ENCODE measurements at places on chromosomes 16 and 17. TPM values are rescaled to one million over a fixed set of nuclear protein-coding genes. Genes with fewer than 3 reads are reported as not detected.
A peak's percentile ranks its signal among the peaks of the same experiment; 100 is the strongest.

DNA sequence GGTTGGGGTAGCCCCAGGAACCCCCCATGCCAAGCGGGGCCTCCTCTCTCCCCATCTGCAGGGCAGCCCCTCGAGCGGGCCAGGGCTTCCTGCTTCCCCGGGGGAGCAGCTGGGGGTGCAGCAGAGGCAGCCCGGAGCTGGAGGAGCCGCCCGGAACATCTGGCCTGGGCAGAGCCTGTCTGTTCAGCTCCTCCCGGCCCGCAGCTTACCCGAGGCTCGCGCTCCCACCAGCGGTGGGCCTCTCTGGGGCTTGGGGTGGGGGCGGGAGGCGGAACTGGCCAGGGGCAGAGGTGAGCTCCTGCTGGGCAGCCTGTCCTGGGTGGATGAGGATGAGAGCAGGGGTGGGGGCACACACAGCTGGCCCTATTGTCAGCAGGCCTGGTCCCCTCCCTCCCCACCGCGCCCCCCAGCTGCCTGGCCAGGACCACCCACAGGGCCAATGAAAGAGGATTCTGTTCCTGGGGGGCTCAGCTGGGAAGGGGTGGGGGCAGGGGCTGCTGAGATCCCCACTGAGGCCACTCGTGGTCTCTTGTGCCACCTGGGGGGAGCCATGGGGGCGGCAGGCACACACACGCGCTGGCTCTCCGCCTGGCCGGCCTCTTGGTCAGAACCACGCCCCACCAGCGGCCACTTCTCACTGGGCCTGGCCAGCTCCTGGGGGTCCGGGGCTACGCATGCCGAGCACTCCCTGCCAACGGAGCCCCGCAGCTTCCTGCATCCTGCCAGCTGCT lies 34.7 kb downstream of the BAHCC1 start:
- no peak for DNase-seq

- no peak for DNase-seq
These were observed 89.4 kb upstream of the TNRC6C start for GRCh38 chr17:77869041-77869599.

DNA sequence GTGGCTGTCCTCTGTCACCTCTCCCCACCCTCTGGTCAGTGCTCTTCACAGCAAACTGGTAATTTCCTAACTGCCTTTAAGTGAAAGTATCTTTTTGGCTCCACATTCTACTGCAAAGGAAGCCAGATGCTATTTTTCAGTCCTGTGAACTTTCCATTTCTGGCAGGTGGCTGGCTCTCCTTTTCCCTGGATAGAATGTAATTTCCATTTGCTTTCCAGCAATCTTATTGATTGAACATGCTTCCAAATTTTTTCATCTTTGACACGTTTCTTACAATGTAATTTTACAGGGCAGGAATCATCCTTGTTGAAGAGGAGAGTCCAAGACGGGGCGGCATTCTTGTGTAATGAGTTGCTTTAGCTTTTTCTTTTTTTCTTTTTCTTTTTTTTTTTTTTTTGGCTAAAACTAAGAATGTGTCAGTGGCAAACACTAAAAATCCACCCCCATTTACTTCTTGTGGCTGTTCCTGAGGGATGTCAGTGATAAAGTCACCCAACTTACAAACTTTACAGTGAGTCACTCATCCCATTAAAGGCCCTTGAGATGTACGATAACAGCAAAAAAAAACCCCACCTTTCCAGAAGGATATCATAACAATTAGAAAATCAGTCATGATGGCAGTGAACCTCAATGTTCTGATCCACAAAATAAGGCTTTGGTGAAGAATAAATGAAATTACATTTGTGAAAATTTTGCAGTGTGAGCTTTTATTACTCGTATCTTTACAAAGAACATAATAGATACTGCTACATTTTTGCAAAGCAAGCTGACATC lies 29.4 kb upstream of the PRKCA start:
- peak; percentile 76 for DNase-seq

- DNase-seq = no peak
These were observed 7.4 kb downstream of the CMIP start for GRCh38 chr16:81451753-81452680.

GRCh38 chr17:10082795-10083194 lies 115.6 kb downstream of the GAS7 start:
- no peak for DNase-seq

GRCh38 chr17:16961792-16962191 lies 10.1 kb downstream of the TNFRSF13B start:
- DNase-seq = no peak

DNA sequence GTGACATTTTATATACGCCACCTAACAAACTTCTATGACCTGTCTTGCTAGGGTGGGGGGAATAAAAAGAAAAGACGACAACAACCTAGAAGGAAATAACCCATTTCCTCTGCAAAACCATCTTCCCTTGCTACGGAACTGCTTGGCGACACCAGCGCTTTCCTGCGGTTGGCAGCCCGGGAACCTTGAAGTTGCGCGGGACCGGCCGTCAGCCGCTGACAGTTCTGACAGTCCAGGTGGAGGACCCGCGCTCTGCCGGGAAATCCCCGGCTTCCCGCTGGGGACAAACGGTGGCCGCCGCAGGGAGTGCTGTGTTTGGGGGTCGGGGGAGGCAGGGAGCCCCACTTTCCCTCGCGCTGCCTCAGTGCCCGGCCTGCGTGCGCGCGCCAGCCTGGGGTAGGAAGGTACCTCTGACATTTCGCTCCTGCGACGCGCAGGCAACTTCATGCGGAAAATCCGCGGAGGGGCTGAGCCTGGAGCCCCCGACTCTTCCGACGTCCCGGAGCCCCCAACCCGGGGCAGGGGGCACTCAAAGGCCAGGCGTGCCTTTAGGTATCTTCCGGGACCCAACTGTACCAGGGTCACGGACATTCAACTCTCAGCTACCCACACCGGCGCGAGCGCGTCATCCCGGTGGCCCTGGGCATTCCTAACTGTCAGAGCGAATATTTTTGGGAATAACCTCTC lies 516 bp downstream of the SLC16A6 start:
- peak; percentile 38 for DNase-seq

- no peak for DNase-seq
These were observed 3.3 kb downstream of the CFAP20 start for GRCh38 chr16:58125781-58126335.

GRCh38 chr16:84042879-84043485 lies 387 bp upstream of the SLC38A8 start:
- no peak for DNase-seq

DNA sequence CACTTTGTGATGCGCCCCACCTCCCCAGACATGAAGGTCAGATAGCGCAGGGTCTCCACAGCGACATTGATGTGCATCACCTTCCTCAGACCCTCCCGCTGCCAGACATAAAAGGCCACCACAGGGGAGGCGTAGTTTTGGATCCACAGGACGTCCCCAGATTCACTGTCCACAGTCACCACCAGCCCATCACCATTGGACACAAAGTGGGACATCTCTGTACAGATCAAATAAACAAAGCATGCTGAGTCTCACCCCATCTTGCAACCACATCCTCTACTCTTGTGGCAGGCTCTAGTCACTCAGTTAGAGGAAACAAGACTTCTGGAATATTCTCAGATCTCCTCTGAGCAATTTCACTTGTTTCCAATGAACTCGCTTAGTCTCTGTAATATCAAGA lies 46.3 kb upstream of the ICAM2 start:
- no peak for DNase-seq

GRCh38 chr17:21376081-21376758 lies at the start of gene KCNJ12:
Gene KCNJ12 (plus strand): TSS chr17:21376357. CDS start chr17:21415343, 38,986 bp downstream.
- no peak for DNase-seq

DNA sequence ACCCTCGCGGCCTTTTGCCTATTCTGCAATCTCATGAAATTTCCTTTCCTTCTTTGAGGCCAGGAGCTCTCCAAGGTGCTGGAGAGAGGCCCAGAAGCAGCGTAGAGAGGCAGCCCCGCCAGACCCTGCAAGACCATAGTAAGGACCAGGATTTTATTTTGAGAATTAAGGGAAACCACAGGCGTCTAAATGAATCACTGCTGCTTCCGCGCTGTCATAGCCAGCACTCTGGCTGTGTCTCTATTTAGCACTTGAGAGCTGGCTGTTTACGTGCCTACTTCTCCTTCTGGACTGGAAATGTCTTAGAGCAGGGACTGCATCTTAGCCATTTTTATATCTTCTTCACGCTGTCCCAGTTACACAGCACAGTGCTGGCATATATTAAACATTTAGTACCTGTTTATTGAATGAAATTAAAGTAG lies 37.6 kb upstream of the PIRT start:
- no peak for DNase-seq

DNA sequence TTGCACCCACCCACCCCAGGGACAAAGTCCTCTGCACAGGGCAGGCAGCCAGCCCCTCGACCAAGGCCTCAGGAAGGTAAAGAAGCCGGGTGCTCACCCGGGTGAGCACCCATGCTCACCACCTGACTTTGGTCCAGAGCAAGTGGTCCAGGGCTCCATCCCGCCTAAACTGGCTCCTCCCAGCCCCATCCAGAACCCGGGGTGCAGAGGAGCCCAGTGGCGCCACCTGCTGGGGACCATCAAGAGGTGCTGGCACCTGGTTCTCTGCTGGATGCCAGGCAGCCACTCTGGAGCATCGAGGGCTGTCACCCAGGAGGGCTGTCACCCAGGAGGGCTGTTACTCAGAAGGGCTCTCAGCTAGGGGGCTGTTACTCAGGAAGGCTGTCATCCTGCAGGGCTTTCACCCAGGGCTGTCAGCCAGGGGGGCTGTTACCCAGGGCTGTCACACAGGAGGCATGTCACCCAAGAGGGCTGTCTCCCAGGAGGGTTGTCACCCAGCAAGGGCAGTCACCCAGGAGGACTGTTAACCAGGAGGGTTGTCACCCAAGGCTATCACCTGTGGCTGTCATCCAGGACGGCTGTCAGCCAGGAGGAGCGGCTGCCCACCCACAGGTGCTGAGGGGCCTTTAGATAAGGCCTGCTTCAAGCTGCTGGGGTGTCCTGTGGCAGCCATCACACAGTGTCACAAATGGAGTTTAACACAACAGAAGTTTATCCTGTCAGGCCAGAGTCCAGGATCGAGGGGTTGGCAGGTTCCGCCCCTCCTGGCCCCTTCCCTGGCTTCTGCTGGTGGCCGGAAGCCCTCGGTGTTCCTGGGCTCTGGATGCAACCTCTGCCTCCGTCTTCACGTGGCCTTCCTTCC lies 98.5 kb downstream of the TNFRSF13B start:
- DNase-seq = peak; percentile 32

GRCh38 chr16:67917852-67918236 lies 13.8 kb downstream of the CTRL start:
- no peak for DNase-seq

DNA sequence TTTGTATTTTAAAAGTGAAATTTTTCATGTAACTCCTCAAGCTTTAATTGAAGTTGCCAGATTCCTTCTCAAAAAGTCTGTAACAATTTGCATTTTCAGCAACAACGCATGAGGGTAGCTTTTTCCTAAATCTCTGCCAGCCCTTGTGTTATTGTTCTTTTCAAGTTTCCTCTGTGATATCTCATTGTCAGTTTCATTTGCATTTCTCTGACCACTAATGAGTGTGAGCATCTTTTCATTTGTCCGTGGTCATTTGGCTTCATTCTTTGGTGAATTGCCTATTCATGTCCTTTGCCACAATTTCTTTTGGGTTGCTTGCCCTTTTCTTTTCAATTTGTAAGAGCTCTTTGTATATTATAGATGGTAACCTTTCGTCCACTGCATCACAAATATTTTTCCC lies 68.0 kb upstream of the NKD1 start:
- DNase-seq = no peak

GRCh38 chr17:58332778-58333735 lies 4.5 kb upstream of the TSPOAP1 start:
- DNase-seq = no peak

DNA sequence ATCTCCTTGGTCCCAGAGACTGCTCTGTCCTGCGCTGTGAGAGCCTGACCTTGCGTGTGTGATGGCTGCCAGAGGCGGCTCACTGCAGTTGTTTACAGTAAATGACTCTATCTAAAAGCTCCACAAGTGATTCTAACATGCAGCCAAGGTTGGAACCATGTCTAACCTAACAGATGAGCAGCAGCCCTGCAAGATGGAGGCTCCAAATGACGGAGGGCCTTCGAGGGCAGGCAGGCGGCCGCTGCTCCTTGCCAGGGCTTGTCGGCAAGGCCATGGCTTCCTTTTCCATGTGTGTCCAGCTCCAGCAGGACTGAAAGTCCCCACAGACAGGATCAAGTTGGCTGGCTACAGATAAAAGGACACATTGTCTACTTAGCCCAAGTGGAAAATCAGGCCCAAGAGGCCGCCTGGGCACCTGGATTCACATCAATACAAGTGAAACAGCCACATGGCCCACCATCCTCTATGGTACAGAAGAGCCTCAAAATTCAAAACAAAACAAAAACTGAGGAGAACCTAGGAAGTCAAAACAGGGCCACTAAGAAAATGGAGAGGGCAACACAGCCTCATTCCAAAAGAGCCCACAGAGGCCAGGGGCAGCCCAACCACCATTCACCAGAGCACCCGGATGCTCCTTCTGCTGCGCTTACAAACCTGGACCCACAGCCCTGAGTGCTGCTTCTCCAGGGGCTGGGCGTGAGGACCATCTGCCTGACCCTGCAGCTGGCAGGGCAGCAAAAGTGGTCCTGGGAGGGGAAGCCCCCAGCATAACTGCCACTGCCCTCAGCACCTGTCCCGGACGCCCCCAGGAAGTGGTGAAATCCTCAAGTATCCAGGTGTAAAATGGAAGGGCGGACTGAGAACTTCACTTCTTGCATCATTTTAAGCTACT lies 65.0 kb downstream of the AMFR start:
- DNase-seq = no peak

- no peak for DNase-seq
These were observed 54.1 kb downstream of the XYLT1 start for GRCh38 chr16:17416461-17417311.

- DNase-seq = no peak
These were observed 83.8 kb downstream of the VPS53 start for GRCh38 chr17:630801-631200.

GRCh38 chr17:5419959-5420653 lies at the start of gene RPAIN:
Gene RPAIN (plus strand): TSS chr17:5420182. CDS start chr17:5420211, 29 bp downstream.
- DNase-seq = peak; percentile 72

GRCh38 chr16:47196457-47196856 lies 52.7 kb upstream of the NETO2 start:
- DNase-seq = no peak

DNA sequence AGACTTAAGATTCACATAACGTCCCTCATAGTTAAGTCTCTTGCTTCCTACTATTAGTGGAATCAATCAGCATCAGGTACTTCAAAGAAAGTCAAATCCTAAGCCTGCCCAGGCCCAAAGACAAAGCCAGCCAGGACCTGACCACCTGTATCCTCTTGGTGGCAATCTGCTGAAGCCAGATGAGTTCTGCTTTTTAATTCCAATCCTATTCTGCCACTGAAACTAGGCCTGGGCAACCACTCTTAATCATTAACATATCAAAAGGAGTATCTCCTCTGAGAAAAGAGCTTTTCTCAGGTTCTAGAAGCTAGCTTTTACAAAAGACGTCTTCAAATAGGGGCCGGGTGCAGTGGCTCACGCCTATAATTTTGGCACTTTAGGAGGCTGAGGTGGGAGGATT lies 15.1 kb upstream of the GLG1 start:
- no peak for DNase-seq

Gene ASGR1
- not detected for total RNA-seq

Gene ACSM2A
- not detected for total RNA-seq

Gene PDE6G
- not detected for total RNA-seq

Gene RAB26
- 1.9 TPM for total RNA-seq

Gene ADAD2
- not detected for total RNA-seq

Gene NPIPB6
- not detected for total RNA-seq

Gene KRTAP3-2
- total RNA-seq = not detected

Gene SBK1
- total RNA-seq = not detected

Gene TSPAN10
- 1.5 TPM for total RNA-seq

Gene MC1R
- 1.8 TPM for total RNA-seq

Gene ELMO3
- 0.29 TPM for total RNA-seq

Gene SULT1A2
- 2.8 TPM for total RNA-seq

All from H4 (cell line).